ENCODE measurements at places on chromosomes 1 and 21.

GRCh38 chr1:202323731-202324130, 18.0 kb downstream of the UBE2T start:
- DNase-seq, result no peak

DNA sequence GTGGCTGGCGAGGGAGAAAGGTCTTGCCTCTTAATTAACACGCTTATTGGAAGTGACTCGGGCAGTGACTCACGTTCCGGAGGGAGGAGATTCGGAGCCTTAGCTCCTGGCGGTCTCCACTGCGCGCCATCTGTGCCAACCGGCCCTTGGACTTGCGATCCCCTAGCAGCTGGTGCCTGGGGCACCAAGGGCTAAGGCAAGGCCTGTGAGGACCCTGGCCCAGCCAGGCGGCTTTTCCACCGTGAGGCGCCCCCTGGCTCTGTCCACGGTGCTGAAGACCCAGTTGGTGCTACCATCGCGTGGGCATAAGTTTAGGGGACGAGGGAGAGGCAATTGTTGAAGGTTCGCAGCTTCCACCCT, 1.3 kb upstream of the SYT6 start:
- no peak for DNase-seq

DNA sequence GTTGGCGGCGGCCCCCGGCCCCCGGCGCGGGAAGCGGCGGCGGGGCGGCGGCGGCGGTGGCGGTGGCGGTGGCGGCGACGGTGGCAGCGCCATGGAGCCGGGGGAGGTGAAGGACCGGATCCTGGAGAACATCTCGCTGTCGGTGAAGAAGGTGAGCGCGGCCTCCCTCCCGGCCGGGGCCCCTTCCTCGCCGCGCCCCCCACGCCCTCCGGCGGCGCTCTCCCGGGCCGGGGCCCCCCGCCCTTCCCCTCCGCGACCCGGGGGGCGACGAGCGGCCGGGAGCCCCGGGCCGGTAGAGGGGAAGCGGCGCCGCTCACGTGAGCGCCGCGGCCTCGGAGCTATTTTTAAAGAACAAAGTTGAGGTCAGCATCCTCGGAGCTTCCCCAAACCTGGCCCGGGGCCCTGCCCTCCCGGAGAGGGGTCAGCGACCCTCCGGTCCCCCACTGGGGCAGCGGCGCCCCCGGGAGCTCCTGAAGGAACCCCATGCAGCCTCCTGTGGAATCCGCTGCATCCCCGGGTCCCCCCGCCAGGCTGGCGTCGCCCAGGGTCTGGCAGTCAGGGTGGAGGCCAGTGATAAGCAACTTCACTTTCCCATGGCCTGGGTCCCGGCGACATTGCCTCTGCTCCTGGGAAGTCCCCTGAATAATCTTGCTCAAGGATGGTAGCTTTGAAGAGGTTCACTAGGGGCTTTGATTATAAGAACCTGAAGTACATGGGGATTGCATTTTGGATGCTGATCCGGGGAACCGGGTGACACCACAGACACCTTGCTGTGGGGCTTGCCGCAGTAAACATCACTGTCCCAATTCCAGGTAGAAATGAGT, 560 bp downstream of the PLEKHM2 start:
- DNase-seq, result peak; percentile 64

DNA sequence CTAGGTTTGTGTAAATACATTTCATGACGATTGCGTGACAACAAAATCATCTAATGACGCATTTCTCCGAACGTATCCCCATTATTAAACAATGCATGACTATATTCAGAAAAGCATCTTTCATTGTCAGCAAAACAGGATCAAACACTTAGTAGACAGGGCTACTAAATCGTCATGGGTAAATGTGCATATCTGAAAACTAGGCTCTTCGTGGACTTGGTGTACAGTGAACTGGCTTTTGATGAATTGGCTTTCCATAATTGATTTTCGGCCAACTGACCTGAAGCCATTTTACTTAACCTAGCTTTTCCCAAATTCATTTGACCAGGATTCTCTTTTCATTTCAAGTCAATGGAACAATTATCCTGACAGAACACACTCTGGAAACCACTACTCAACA, 665.0 kb downstream of the SMYD3 start:
- no peak for DNase-seq

DNA sequence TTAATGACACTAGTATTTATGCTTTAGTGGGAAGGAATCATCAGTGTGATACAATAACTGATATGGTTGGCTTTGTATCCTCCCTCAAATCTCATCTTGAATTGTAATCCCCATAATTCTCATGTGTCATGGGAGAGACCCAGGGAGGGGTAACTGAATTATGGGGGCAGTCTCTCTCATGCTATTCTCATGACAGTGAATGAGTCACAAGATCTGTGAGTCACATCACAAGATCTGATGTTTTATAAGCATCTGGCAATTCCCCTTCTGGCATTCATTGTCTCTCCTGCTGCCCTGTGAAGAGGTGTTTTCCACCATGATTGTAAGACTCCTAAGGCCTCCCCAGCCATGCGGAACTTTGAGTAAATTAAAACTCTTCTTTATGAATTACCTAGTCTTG, 1760.3 kb downstream of the NCAM2 start:
- DNase-seq, result no peak

- DNase-seq, result no peak
These were observed 11.6 kb upstream of the TTC34 start for GRCh38 chr1:2812939-2813653.

GRCh38 chr1:195960580-195960979, 647.7 kb downstream of the KCNT2 start:
- no peak for DNase-seq

DNA sequence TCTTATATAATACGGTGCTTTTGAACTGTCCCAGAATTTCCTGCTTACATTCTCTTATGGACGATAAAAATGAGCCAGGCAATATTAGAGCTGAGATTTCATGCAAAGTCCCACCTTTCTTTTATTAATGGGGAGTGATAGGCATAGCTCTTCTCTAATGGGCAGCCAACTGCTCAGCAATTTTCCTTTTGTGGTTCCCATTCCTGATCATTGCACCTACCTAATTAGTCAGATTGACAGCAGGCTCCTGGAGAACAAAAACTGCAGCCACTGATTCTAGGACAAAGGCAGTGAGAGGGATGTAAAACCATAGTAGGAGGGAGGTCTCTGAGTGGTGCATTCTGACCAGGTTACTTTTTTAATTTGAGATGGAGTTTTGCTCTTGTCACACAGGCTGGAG, 110.4 kb downstream of the UCK2 start:
- DNase-seq, result no peak

DNA sequence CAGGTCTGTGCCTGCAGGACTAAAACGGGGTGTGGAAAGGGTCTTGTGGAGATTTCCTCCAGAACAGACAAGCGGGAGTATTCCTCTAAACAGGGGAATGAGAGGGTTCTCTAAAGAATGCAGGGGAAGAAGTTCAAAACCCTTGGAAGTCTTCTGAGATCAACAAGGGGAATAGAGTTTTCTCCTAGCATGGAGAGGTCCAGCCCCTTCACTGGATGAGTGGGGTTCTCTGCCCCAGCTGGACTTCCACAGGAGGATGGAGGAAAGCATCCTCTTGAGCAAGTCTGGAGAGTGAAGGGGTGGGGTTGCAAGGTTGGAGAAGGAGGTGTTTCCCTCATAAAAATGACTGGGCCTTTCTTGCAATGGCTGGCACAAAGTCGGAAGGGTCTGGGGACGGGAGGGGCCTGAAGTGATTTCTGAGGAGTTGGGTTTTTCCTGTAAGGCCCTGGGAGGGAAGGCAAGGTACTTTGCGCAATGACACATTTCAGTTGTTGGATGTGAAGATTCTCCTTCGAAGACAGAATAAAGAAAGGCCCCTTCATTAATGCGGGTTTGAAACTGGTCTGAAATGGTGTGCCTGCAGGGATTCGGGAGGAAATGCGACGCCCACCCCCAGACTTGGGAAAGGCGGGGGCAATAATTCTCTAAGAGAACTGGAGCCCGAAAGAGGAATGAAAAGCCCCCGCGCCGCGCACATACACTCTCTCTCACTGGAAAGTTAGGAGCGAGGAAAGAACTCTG, 884 bp downstream of the SPATA6 start:
- no peak for DNase-seq

GRCh38 chr1:219227360-219228057, 53.8 kb downstream of the LYPLAL1 start:
- no peak for DNase-seq

DNA sequence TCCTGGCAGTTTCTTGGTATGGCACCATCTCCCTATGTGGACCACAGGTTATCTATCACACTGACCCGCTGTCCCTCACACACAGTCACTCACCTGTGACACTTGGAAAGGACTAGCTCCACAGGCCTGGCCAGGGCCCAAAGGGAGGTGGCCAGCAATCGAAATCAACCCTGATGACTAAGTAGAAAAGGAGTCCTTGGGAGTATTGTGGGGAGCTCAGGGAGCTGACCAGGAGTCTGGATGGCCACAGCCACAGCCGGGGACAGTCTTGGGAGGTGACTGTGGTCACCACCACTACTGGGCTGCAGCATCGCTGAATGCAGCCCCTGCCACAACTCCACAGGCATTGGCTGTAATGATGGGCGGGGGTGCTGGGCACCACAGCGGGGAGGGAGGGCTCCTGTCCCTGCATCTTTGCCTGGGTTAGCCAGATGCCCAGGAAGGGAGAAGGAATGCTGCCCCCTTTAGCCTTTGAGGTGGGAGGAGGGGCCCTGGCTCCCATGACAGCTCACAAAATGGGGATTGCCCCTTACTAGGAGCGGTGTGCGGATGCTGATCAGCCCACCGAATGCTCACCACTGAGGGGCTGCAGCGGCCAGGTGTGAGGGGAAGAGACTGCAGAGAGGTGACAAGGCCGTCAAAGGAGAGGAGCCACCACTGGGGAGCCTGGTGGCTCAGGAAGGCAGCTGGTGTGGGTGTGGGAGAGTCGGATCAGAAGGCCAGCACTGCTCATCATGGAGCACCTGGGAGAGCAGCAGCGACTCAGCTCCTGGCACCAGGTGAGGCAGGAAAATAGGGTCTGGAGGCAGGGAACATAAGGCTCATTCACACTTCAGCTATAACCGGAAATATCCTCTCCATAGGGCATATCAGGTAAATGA, 61.3 kb downstream of the H3-3A start:
- DNase-seq, result no peak

Measured in activated T-cell treated with anti-CD3 and anti-CD28 coated beads, Interleukin-2, amount 50 U/mL, for 48 hours (primary cell).